Suprapubic skin (tissue), 4 donors: ENCODE measurements at places on chromosomes 4 and X. TPM values are rescaled to one million over a fixed set of nuclear protein-coding genes. Genes with fewer than 3 reads are reported as not detected.
A peak's percentile ranks its signal among the peaks of the same experiment; 100 is the strongest.

The ENOPH1 gene
- total RNA-seq = 32.0 TPM

The KCNE5 gene
- total RNA-seq = 0.42 TPM

The HSFX4 gene
- not detected for total RNA-seq

The NLGN4X gene
- total RNA-seq = 1.5 TPM

The DUSP9 gene
- total RNA-seq = 0.48 TPM

The GUCY1B1 gene
- total RNA-seq = 3.0 TPM

The SPCS3 gene
- total RNA-seq = 55.3 TPM

The SSX2B gene
- total RNA-seq = not detected

The MAOA gene
- 166 TPM for total RNA-seq

The XAGE1A gene
- total RNA-seq = not detected

The PPP4R3C gene
- not detected for total RNA-seq

- DNase-seq = no peak
- H3K4me1 ChIP-seq = no peaks in the 10 kb centered on the region
- no peaks in the 10 kb centered on the region for H3K36me3 ChIP-seq
- H3K27ac ChIP-seq = no peak overlapping the region
- no peak overlapping the region for H3K4me3 ChIP-seq
- H3K27me3 ChIP-seq = no peaks in the 10 kb centered on the region
These were observed 1066.0 kb downstream of the GLUD2 start for GRCh38 chrX:122113376-122113775.

DNA sequence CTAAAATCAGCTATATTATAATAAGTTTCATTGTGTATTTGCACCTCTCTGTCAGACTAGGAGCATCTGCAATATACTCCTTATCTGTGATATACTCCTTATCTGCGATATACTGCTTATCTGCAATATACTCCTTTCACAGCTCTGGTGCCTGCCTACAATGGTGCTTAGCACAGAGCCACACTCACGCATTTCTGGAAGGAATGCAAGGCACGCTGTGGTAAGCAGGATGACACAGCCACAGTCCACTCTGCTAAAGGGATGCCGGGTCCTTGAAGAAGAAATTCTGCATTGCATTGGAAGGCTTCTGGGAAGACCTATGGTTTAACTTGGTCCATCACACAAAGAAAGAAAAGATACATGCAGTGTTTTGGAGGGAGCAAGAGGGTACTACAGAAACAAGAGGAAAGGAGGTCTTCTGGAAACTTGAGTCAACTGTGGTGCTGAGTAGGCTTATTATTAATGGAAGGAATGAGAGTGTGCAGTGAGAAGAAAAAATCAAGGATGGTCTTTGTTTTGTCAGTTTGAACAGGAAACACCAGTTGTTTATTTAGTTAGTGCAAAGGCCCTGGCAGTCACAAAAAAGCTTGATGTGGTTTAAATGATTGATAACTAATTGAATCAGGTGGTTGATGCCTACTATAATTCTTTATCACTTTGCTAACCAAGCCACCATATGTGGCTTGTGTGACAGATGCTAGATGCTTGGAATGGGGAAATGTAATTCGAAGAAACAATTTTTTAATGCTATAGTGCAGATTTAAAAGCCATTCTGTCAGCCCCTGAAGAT, 342.3 kb downstream of the GRXCR1 start:
- no peak overlapping the region for H3K27ac ChIP-seq
- H3K4me3 ChIP-seq = no peak overlapping the region

DNA sequence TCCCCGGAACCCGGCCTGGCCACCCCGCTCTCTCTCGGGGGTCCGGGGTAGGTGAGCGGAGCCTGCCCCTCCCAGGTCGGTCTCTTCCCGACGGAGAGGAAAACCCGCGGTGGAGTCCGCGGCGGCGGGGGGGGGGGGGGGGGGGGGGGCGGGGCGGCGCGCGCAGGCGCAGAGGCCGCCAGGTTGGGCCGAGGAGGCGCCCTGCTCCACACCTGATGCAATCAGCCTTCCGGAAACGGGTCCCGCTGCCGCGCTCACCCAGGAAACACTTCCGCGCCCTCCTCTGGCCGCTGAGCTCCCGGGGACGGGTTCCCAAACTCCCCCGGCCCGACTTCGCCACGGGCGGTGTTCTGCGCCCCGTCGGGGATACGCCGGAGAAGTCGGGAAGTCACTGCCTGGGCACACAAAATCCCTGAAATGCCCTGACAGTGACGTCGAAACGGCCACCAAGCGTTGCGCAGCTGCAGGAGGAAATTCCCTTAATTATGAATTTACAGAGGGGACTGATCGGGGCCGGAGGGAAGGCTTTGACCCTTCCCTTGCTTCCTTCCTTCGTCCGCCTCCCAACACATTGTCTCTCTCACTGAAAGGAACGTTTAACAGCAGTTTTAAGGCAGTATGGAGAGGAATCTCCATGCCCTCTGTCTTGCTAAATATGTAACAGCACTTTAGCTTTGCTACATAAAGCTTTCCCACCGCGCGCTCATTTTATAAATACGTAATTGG, 2.1 kb upstream of the APBB2 start:
- peak overlapping the region; percentile 64 for H3K4me3 ChIP-seq
- peak overlapping the region; percentile 89 for H3K27ac ChIP-seq
- H3K27me3 ChIP-seq = no peaks in the 10 kb centered on the region
- peaks cover 42% of the 10 kb centered on the region for H3K4me1 ChIP-seq
- DNase-seq = peak; percentile 88
- H3K36me3 ChIP-seq = no peaks in the 10 kb centered on the region

DNA sequence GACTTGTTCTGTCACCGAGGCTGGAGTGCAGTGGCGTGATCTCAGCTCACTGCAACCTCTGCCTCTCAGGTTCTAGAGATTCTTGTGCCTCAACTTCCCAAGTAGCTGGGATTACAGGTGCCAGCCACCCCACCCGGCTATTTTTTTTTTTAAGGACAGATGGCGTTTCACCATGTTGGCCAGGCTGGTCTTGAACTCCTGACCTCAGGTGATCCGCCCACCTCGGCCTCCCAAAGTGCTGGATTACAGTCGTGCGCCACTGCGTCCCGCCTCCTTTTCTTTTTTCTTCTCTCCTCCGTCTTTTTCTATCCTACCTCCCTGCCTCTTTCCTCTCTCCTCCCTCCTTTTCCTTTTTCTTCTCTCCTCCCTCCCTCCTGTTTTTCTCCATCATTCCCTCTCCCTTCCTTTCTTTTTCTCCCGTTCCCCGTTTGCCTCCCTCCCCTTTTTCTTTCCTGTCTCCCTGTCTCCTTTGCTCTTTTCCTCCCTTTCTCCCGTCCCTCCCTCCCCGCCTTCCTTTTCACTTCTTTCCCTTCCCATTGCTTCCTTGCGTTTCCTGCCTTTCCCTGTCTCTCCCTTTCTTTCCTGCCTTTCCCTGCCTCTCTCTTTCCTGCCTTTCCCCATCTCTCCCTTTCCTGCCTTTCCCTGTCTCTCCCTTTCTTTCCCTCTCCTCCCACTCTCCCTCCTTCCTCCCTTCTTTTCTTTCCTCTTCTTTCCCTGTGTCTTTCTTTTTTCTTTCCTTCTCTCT, 2.1 kb upstream of the SLC25A6 start:
- H3K4me3 ChIP-seq = peak overlapping the region; percentile 3
- no peaks in the 10 kb centered on the region for H3K27me3 ChIP-seq
- H3K27ac ChIP-seq = peak overlapping the region; percentile 62
- H3K4me1 ChIP-seq = peaks cover 45% of the 10 kb centered on the region

- no peak overlapping the region for H3K27ac ChIP-seq
- no peak overlapping the region for H3K4me3 ChIP-seq
- no peaks in the 10 kb centered on the region for H3K27me3 ChIP-seq
- DNase-seq = no peak
- peaks cover 7% of the 10 kb centered on the region for H3K4me1 ChIP-seq
- H3K36me3 ChIP-seq = no peaks in the 10 kb centered on the region
These were observed 1.3 kb downstream of the SYP start for GRCh38 chrX:49198540-49199314.

- no peaks in the 10 kb centered on the region for H3K27me3 ChIP-seq
- H3K36me3 ChIP-seq = no peaks in the 10 kb centered on the region
- no peak overlapping the region for H3K4me3 ChIP-seq
These were observed 14.3 kb upstream of the HSD17B11 start for GRCh38 chr4:87405211-87405820.

GRCh38 chr4:683982-684622, 4.8 kb downstream of the SLC49A3 start:
- H3K27me3 ChIP-seq = no peaks in the 10 kb centered on the region
- no peaks in the 10 kb centered on the region for H3K36me3 ChIP-seq
- peak; percentile 86 for DNase-seq
- no peak overlapping the region for H3K4me3 ChIP-seq
- peaks cover 69% of the 10 kb centered on the region for H3K4me1 ChIP-seq

DNA sequence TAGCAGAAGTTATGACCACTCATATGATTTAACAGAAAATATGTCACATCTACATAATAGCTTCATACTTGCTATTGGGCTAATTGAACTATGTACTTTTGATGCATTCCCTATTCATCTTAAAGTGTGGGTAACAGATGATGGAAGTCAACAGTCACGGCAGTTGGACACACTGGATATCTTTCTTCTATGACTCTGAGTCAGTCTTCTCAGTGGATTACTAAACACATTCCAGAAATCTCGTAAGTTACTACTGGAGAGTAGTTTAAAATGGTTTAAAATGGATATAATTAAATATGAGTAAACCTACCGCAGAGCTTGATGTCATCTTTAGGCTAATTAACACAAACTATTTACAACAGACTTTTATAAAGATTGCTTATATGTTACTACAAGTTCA, 30.1 kb upstream of the CFAP299 start:
- peaks cover 37% of the 10 kb centered on the region for H3K27me3 ChIP-seq
- no peak overlapping the region for H3K4me3 ChIP-seq
- no peak overlapping the region for H3K27ac ChIP-seq
- no peak for DNase-seq
- peaks cover 7% of the 10 kb centered on the region for H3K4me1 ChIP-seq

DNA sequence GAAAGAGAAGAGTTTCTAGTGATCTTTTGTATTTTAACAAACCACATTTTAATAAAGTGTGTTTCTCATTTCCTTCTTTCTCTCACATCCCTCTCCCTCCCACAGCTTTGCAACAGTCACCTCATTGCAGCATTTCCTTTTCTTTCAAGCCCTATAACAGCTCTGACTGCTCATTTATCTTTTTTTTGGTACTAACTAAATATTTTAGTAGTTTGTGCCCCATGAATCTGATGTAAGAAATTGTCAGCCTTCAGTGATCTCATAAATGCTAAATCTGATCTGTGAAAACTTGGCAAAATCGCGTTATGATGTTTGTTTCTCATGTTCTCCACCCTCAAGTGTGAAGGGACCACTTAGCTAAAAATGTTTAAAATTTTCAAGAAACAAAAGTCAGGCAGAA, 258.5 kb upstream of the SLIT2 start:
- H3K27ac ChIP-seq = no peak overlapping the region
- H3K27me3 ChIP-seq = no peaks in the 10 kb centered on the region
- H3K36me3 ChIP-seq = no peaks in the 10 kb centered on the region
- DNase-seq = no peak
- H3K4me1 ChIP-seq = no peaks in the 10 kb centered on the region
- H3K4me3 ChIP-seq = no peak overlapping the region

DNA sequence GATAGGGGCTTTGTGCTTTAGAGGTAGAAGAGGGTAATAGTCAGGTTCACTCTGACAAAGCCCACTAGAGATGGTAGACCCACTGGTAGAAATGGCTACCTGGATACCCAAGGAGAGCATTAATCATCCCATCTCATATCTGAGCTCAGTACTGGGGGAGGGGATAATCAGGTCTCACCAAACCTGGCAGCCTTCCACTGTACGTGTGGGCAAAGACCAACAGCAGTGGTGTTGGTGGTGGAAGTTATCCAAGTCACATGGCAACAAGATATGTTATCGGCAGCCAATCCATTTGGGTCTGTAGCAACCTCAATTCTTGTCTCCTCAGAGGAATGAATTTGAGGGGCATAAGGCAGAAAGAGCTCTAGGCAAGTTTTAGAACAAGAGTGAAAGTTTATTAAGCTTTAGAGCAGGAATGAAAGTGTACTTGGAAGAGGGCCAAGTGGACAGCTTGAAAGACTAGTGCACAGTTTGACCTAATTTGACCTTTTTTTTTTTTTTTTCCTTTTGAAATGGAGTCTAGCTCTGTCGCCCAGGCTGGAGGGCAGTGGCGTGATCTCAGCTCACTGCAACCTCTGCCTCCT, 67.0 kb upstream of the CXCL13 start:
- no peaks in the 10 kb centered on the region for H3K36me3 ChIP-seq
- no peak for DNase-seq
- peak overlapping the region; percentile 29 for H3K27ac ChIP-seq
- H3K4me1 ChIP-seq = peaks cover 8% of the 10 kb centered on the region
- H3K4me3 ChIP-seq = no peak overlapping the region
- no peaks in the 10 kb centered on the region for H3K27me3 ChIP-seq

- H3K27ac ChIP-seq = no peak overlapping the region
- H3K27me3 ChIP-seq = no peaks in the 10 kb centered on the region
- H3K36me3 ChIP-seq = no peaks in the 10 kb centered on the region
- DNase-seq = no peak
- H3K4me3 ChIP-seq = no peak overlapping the region
These were observed 956.7 kb downstream of the GLUD2 start for GRCh38 chrX:122004127-122004526.

- no peak for DNase-seq
- H3K36me3 ChIP-seq = no peaks in the 10 kb centered on the region
- no peak overlapping the region for H3K4me3 ChIP-seq
- H3K27ac ChIP-seq = no peak overlapping the region
- no peaks in the 10 kb centered on the region for H3K4me1 ChIP-seq
These were observed 8.5 kb upstream of the AKAP17A start for GRCh38 chrX:1582686-1583437.

- no peaks in the 10 kb centered on the region for H3K36me3 ChIP-seq
- no peaks in the 10 kb centered on the region for H3K27me3 ChIP-seq
- H3K4me1 ChIP-seq = no peaks in the 10 kb centered on the region
- DNase-seq = no peak
These were observed 123.2 kb downstream of the ELOVL6 start for GRCh38 chr4:110075083-110075738.

DNA sequence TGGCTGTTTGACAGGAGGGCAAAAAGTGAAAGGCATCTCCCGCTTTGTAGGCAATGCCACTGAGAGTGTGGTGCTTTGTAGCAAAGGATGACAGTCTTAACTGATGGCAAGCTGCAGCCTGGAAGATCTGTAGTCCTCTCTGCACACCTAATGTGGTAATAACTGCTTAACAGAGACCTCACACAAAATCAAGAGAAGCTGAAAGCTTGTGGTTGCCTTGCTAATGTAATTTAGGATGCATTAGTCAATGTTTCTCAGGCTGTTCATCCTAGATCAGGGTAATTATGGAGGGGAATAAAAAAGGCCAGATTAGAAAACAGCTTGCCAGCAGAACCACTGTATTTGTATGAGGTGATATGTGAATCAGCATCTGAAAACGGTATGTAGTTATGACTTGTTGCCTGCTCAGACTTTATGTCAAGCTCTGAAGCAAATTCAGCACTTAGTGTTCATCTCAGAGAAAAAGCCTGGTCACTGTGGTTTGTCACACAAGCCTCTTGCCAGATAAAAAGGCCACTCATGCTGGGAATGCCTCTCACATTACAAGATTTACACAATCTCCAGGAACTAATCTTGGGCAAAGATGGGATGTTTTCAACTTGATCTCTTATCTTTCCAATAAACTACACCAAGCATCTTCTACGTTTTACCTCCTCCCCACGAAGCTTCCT, 130.8 kb downstream of the ENOX2 start:
- H3K36me3 ChIP-seq = no peaks in the 10 kb centered on the region
- H3K4me3 ChIP-seq = no peak overlapping the region
- H3K4me1 ChIP-seq = no peaks in the 10 kb centered on the region
- no peak for DNase-seq

- H3K36me3 ChIP-seq = no peaks in the 10 kb centered on the region
- no peak overlapping the region for H3K27ac ChIP-seq
- H3K4me1 ChIP-seq = no peaks in the 10 kb centered on the region
- H3K4me3 ChIP-seq = no peak overlapping the region
- H3K27me3 ChIP-seq = peaks cover 30% of the 10 kb centered on the region
These were observed 33.2 kb downstream of the HMX1 start for GRCh38 chr4:8838296-8838960.
